ENCODE measurements at places on chromosomes 11 and 22. TPM values are rescaled to one million over a fixed set of nuclear protein-coding genes. Genes with fewer than 3 reads are reported as not detected.

IFITM5 gene
- total RNA-seq, result not detected

MTMR2 gene
- 32.2 TPM for total RNA-seq

- no peak for DNase-seq
Observed at GRCh38 chr22:27642104-27642800, 159.3 kb downstream of the MN1 start.

GRCh38 chr11:65791719-65792213 is 4.9 kb downstream of the OVOL1 start:
- peak; percentile 77 for DNase-seq
